ENCODE measurements at places on chromosomes 5 and 9.

GRCh38 chr5:124461941-124462340, 284.5 kb downstream of the ZNF608 start:
- H3K4me3 ChIP-seq: no peak overlapping the region
- no peak overlapping the region for H3K27ac ChIP-seq
- H3K4me1 ChIP-seq: no peaks in the 10 kb centered on the region
- no peak for DNase-seq

DNA sequence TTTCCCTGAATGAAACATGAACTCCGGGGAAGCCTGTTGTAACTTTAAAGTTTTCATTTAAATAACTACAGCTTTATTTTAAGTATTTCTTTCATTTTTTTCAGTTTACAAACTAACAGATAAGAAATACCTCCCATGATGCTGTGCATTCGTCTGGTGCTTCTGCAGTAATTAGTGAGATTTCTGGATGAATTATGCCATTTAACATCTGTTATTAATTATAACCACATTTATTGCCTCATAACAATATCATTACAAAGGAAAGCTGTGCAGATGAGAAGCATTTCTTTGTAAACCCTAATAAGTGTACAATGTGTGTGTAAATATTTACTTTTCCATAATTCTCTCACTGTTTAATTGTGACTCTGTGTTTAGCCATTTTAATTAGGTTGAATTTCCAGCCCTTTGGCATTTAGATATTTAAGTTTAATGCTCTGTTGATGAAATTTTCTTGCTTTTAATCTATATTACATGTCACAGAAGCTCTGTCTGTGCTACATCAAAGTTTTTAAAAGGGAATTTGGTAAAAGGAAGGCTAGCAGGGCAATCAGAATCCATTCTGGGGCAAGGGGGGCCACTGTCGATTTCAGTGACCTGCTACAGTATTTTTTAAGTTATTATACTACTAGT, 418.0 kb downstream of the SPATA31D1 start:
- no peak overlapping the region for H3K27ac ChIP-seq
- no peak for DNase-seq
- H3K27me3 ChIP-seq: no peaks in the 10 kb centered on the region
- no peak overlapping the region for H3K4me3 ChIP-seq
- H3K4me1 ChIP-seq: no peaks in the 10 kb centered on the region
- H3K36me3 ChIP-seq: no peaks in the 10 kb centered on the region

GRCh38 chr5:63089147-63089546, 510.5 kb downstream of the LRRC70 start:
- DNase-seq: no peak
- H3K27me3 ChIP-seq: peaks cover 4% of the 10 kb centered on the region
- H3K36me3 ChIP-seq: no peaks in the 10 kb centered on the region
- H3K27ac ChIP-seq: no peak overlapping the region

DNA sequence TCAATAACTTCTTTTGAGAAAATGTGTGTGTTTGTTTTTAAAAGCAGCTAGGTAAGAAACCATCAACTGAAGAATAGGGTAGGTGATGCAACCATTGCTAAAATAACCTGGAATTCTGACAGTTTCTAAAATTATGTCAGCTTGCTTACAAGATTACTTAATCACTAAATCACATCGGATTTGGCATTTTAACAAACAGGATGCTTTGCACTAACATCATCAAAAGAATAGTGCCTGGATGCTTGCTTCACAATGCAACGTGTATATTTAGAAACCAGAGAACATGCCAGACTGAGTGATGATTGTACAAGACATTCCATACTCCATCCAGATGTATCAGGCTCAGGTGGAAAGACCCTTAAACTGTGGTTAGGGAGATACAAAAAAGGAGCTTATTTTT, 43.9 kb downstream of the PAM start:
- H3K4me1 ChIP-seq: peaks cover 15% of the 10 kb centered on the region
- no peak overlapping the region for H3K27ac ChIP-seq
- no peak for DNase-seq
- H3K36me3 ChIP-seq: no peaks in the 10 kb centered on the region

DNA sequence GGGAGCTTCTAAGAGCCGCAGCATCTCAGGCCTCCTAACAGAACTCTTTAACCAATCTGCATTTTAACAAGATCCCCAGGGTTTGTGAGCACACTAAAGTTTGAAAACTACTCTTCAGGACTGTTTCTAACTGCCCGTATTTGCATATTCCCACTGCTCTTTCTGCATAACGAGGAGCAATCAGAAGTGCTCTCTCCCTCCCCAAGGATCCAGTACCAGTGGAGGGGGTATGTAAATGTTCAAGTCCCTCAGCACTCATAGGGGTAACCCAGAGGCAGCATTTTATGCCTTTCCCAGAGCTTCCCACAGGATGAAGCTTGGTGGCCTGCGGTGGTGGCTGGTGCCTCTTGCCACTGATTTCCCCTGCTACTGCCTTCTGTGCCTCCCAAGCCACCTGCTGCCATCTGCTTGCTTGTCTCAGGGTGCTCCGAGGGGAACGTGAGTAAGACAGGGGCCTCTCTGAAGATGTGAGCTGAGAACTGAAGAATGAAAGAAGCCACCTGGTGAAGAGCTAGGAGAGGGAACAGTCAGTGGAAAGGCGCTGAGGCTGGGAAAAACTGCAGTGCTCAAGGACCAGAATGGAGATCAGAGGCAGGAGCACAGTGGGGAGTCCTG, 30.0 kb upstream of the PPP1R2B start:
- H3K27me3 ChIP-seq: no peaks in the 10 kb centered on the region
- no peak overlapping the region for H3K4me3 ChIP-seq
- H3K27ac ChIP-seq: no peak overlapping the region
- no peak for DNase-seq
- H3K4me1 ChIP-seq: no peaks in the 10 kb centered on the region

GRCh38 chr5:37804401-37804800, 35.4 kb downstream of the GDNF start:
- no peak for DNase-seq
- no peaks in the 10 kb centered on the region for H3K4me1 ChIP-seq
- H3K36me3 ChIP-seq: no peaks in the 10 kb centered on the region
- H3K27ac ChIP-seq: no peak overlapping the region
- H3K4me3 ChIP-seq: no peak overlapping the region

DNA sequence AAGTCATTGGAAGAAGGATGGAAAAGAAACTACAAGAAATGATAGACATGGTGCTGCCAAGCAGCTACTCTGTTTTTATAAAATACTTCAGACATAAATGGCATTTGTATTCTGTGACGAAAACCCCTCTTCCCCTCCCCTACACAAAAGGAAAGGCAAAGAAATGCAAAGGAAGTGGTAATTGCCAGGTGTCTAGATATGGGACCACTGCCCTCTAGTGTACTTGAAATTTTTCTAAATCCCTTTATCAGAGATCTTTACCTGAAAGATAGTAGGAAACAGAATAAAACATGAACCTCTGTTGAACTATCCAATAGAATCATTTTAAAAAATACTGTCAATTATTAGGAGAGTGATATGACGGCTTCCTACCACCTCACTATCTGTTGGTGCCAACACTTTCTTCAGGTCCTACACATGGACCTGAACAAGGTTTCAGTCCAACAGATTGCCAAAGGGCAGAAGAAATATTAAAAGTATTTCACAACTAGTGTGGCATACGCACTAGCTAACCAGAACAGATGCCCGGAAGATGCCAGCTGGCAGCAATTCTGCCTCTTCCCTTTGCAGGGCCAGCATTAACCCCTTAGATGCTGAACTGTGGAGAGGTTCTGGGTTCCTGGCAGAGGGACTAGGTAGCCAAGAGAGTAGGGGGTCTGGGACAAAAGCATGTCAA, 104.1 kb downstream of the TSSK1B start:
- H3K27ac ChIP-seq: no peak overlapping the region
- no peaks in the 10 kb centered on the region for H3K27me3 ChIP-seq
- DNase-seq: no peak
- H3K36me3 ChIP-seq: no peaks in the 10 kb centered on the region

- no peak overlapping the region for H3K4me3 ChIP-seq
- no peak for DNase-seq
- no peak overlapping the region for H3K27ac ChIP-seq
- no peaks in the 10 kb centered on the region for H3K27me3 ChIP-seq
These were observed 130.9 kb downstream of the EFNA5 start for GRCh38 chr5:107539726-107540330.

DNA sequence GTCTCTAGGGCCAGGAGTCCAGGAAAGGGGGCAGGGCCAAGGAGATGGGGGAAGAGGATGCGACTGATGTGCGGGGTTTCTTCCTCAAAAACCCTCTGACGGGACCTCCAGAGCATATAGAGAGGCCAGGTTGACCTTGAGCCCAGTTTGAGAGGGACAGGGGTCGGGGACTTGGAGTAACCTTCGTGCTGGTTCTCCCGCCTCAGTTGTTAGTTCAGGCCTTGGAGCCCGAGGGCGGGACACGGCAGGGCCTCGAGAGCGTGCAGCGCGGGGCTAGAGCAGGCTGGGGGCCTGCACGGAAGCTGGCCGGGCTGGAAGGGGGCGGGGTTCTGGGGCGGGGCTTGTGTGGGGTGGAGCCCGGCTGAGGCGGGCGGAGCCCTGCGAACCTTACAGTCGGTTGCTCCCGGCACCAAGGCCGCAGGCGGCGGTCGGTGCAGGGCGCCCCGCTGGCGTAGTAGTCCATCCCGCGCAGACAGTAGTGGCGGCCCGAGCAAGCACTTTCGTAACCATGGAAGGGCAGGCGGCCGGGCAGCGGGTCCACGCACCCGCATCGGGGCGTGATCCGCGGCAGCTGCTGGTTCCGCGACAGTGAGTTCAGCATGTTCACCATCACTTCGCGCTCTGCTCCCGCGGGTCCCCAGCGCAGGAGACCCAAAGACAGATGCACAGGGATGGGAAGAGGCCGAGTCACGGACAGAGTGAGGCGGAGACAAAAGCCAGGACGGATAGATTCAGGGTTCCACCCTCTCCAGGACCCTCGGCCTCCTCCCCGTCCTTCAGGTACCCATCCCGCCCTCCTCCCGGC, 4.0 kb upstream of the MYORG start:
- no peak overlapping the region for H3K27ac ChIP-seq
- peaks cover 45% of the 10 kb centered on the region for H3K4me1 ChIP-seq
- H3K27me3 ChIP-seq: peaks cover 3% of the 10 kb centered on the region
- peak overlapping the region; percentile 48 for H3K4me3 ChIP-seq

- H3K27me3 ChIP-seq: no peaks in the 10 kb centered on the region
- no peaks in the 10 kb centered on the region for H3K36me3 ChIP-seq
- no peak for DNase-seq
- no peak overlapping the region for H3K4me3 ChIP-seq
- no peaks in the 10 kb centered on the region for H3K4me1 ChIP-seq
These were observed 228.8 kb downstream of the AP3B1 start for GRCh38 chr5:78065663-78066062.

- DNase-seq: no peak
- H3K4me3 ChIP-seq: no peak overlapping the region
- H3K36me3 ChIP-seq: peaks cover 19% of the 10 kb centered on the region
- no peaks in the 10 kb centered on the region for H3K4me1 ChIP-seq
- H3K27ac ChIP-seq: no peak overlapping the region
- no peaks in the 10 kb centered on the region for H3K27me3 ChIP-seq
These were observed 31.6 kb downstream of the NUP188 start for GRCh38 chr9:128979111-128979510.

GRCh38 chr5:75044406-75044805, 8.0 kb downstream of the GCNT4 start:
- no peak for DNase-seq
- peaks cover 18% of the 10 kb centered on the region for H3K4me1 ChIP-seq
- H3K4me3 ChIP-seq: no peak overlapping the region
- no peak overlapping the region for H3K27ac ChIP-seq

DNA sequence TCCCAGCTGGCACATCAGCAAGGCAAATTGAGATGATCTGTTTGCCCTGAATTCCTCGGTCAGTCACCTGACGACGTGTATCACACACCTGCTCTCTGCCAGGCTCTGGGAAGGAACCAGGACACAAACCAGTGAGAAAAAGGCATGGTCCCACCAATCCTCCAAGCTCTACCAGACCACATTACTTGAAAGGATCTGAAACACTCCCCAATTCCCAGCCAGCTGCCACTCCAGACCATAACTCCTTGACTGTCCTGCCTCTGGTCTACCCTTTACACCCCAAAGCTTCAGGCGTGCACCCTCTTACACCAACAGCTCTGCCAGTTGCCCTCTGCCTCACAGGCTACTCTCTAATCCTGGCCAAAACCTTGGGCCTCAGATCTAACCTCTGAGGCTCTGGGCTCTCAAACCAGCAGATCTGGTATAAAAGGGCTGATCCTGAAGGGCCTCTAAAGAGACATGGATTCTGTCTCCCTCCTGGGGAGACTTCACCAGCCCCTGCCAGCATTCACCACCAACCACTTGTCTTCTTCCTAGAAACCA, 6.8 kb downstream of the MGAT1 start:
- DNase-seq: no peak
- no peak overlapping the region for H3K4me3 ChIP-seq
- H3K27ac ChIP-seq: no peak overlapping the region

GRCh38 chr9:13606586-13606985, 327.1 kb upstream of the MPDZ start:
- no peak overlapping the region for H3K27ac ChIP-seq
- no peaks in the 10 kb centered on the region for H3K4me1 ChIP-seq
- H3K36me3 ChIP-seq: no peaks in the 10 kb centered on the region
- no peak overlapping the region for H3K4me3 ChIP-seq
- H3K27me3 ChIP-seq: no peaks in the 10 kb centered on the region
- DNase-seq: no peak

- peaks cover 17% of the 10 kb centered on the region for H3K27me3 ChIP-seq
- no peaks in the 10 kb centered on the region for H3K36me3 ChIP-seq
- DNase-seq: no peak
- H3K4me3 ChIP-seq: no peak overlapping the region
- H3K4me1 ChIP-seq: peaks cover 7% of the 10 kb centered on the region
These were observed 65.1 kb upstream of the DNAH5 start for GRCh38 chr5:14009575-14009974.

DNA sequence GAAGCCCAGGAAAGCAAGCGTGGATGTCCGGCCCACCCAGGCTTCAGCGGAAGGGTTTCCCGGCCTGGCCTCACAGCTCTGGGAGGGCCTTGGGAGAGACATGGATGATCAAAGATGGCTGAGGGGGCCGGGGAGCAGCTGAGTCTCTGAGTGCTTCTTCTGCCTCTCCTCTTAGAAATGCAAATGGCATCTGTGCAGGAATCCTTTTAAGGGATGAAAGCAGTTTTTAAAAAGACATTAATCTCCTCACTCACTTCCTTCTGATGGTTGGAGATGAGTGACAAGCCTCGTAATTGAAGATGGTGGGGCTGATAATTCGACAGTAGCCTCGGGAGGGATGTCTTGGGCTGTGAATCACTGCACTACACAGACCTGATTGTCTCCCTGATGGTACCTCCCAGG, 24.3 kb upstream of the PITX1 start:
- peaks cover 46% of the 10 kb centered on the region for H3K27me3 ChIP-seq
- no peaks in the 10 kb centered on the region for H3K36me3 ChIP-seq
- H3K4me1 ChIP-seq: no peaks in the 10 kb centered on the region
- H3K4me3 ChIP-seq: no peak overlapping the region

- no peak overlapping the region for H3K27ac ChIP-seq
- no peak for DNase-seq
- H3K27me3 ChIP-seq: peaks cover 25% of the 10 kb centered on the region
These were observed 50.5 kb downstream of the SH3PXD2B start for GRCh38 chr5:172403817-172404216.

GRCh38 chr9:86354818-86355309, 654 bp upstream of the TUT7 start:
- H3K27ac ChIP-seq: peak overlapping the region; percentile 70
- DNase-seq: no peak
- H3K4me1 ChIP-seq: peaks cover 18% of the 10 kb centered on the region
- peak overlapping the region; percentile 74 for H3K4me3 ChIP-seq
